ENCODE measurements at places on chromosomes 1 and 21.

DNA sequence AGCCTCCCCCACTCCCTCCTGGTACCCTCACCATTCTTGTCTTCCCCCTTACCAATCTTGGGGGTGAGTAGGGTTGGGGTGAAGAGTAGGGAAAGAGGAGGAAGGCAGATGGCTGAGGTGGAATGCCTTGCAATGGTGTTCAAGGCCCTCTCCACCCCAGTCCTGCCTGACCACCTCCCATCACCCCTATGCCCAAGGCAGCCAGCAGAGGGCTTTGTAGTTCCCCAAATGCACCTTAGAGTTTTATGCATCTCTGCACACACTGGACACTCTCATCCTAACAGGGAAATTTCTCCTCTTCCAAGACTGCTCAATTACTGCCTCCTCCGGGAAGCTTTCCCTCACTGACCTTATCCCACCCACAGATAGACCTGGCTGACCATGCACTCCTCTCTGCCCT, 15.4 kb downstream of the KIF17 start:
- no peak for DNase-seq

DNA sequence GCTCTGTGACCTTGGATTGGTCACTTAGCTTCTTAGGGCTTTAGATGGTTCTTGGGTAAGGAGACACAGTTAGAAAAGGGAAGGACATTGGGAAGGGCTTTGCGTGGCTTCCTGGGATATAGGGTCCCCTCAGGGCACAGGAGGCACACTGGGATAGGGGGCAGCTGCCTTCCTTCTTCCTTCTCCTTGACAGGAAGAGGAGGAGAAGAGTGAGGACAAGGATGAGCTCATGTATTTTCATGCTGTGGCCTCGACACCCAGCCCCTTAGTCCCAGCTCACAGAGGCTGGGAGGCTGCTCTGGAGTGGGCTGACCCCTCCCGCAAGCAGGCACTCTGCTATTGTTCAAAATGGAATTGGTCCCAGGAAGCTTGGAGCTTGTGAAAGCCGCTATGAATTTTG, 45.7 kb upstream of the POU3F1 start:
- no peak for DNase-seq

DNA sequence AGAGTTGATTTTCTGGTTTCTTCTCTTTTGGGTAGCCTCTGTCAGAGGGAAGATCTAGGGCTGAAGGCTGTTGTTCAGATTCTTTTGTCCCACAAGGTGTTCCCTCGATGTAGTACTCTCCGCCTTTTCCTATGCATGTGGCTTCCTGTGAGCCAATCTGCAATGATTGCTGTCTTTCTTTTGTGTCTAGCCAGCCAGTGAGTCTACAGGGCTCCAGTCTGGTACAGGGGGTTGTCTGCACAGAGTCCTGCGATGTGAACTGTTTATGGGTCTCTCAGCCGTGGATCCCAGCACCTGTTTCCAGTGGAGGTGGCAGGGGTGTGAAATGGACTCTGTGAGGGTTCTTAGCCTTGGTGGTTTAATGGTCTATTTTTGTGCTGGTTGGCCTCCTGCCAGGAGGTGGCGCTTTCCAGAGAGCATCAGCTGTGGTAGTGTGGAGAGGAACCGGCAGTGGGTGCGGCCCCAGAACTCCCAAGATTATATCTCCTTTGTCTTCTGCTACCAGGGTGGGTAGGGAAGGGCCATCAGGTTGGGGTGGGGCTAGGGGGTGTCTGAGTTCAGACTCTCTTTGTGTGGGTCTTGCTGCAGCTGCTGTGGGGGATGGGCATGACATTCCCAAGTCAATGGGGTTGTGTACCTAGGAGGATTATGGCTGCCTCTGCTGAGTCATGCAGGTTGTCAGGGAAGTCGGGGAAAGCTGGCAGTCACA, 81.3 kb upstream of the C21orf91 start:
- no peak for DNase-seq

- no peak for DNase-seq
These were observed 172.2 kb upstream of the RRP15 start for GRCh38 chr1:218112862-218113261.

GRCh38 chr1:177754603-177755002, 215.3 kb downstream of the SEC16B start:
- no peak for DNase-seq

- DNase-seq, result no peak
These were observed 1.4 kb upstream of the VANGL1 start for GRCh38 chr1:115640384-115640783.

DNA sequence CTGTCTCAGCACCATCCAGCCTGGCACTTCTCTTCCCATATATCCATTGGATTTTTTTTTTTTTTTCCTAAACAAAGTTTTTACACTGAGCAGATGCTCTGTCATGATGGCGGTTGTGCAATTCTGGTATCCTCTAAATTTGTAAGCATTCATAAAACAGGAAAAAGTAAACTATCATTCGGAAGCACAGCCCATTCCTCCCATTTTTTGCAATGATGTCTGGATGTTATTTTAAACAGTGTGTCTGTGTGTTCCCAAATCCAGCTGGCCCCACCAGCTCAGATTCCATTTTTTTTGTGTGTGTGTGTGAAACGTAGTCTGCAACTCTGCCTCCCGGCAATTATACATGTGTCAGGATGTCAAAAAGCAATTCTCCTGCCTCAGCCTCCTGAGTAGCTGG, 33.5 kb downstream of the PDPN start:
- DNase-seq, result no peak

- no peak for DNase-seq
These were observed 20.3 kb downstream of the TSPAN2 start for GRCh38 chr1:115068826-115069585.

- DNase-seq, result no peak
These were observed 75.3 kb downstream of the FOXJ3 start for GRCh38 chr1:42259739-42260064.

- DNase-seq, result peak; percentile 81
These were observed 42.6 kb downstream of the AHDC1 start for GRCh38 chr1:27561124-27561899.

DNA sequence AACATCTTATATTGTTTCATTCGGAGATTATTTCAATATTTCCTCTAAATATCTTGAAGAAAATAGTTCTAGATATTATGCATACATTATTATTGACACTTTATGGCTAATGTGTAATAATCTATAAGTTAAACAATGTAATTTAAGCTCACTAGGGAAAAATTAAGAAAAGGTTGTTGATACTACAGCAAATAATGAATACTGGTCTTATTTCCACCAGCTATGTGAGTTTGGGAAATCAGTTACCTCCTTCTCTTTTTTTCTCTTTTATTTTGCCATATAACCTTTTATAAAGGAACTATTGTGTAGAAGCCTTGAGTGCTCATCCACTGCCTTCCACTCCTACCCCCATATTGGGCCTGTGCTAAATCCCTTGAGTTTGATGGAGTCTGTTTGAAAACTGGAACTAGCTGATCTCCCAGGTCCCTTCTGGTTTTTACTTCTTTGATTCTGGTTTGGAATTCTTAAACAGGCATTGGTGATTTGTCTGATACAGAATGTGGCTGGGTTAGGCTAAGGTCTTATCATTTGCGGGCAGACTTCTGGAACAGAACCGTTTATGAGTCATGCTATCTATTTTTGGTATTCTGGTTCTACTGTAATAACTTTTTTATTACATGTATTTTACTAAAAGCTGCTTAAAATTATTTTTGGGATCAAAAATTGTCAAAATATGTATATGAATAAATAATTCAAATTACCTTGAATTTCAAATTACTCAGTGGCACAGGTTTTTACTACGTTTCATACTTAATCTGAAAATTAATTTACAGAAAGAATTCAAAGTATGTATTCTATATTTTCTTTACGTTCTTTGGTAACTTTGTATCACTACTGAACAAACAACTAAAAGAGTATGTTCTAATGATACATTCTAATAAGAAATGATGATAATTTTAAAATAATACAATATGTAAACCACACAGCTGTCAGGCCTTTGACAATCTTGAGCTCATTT, 5.0 kb upstream of the CDC14A start:
- no peak for DNase-seq

Measured in fibroblast of upper back skin (primary cell).